RKO (cell line): ENCODE measurements at places on chromosomes 5 and 9.

- no peak for DNase-seq
Measured at GRCh38 chr5:73655521-73656160, 29.6 kb downstream of the ARHGEF28 start.

DNA sequence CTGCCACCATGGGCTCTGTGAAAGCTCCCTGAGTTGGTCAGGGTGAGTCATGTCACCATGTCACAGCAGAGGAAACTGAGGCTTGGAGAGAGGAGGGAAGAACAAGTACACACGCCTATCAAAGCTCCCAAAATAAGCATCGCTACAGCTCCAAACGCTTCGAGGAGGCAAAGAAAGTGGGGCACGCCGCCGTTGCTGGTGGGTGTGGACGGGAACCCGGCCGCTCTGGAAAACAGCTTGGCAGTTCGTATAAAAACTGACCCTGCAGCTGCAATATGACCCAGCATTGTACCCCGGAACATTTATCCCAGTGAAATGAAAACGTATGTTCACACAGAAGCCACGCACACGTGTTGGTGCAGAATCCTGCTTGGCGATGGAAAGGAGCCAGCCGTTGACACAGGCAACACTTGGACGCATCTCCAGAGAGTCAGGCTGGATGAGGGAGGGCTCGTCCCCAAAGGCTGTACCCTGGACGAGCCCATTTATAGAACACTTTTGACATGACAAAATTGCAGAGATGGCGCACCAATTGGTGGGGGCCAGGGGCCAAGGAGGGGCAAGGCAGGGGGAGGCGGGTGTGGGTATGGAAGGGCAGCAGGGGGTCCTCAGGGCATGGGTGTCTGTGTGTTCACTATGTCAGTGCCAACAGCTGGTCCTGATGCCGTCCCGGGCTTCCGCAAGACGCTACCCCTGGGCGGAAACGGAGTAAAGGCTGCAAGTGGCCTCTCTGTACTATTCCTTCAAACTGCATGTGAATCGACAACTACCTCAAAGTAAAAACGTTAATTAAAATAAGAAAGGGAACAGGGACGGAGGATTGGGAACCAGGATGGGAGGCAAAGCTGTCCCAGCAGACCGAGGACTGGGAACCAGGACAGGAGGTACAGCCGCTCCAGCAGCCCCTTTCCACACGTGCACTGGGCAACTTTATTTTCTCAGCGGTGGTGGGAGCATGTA lies 173.0 kb downstream of the OLFM1 start:
- no peak for DNase-seq

- no peak for DNase-seq
Measured at GRCh38 chr9:32427111-32427873, 42.8 kb downstream of the ACO1 start.

- no peak for DNase-seq
Measured at GRCh38 chr5:109697339-109697738, 7.6 kb downstream of the MAN2A1 start.

DNA sequence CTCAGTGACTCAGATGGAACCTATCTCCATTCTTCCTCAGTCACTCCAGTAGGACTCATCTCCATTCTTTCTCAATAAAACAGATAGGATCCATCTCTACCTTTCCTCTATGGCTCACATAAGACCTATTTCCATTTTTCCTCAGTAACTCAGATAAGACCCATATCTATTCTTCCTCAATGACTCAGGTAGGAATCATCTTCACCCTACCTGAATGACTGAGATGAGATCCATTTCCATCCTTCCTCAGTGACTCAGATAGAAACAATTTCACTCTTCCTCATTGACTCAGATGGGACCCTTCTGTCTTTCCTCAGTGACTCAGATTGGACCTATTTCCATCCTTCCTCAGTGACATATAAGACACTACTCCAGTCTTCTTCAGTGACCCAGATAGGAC lies 165.1 kb downstream of the FBXO4 start:
- DNase-seq: no peak

DNA sequence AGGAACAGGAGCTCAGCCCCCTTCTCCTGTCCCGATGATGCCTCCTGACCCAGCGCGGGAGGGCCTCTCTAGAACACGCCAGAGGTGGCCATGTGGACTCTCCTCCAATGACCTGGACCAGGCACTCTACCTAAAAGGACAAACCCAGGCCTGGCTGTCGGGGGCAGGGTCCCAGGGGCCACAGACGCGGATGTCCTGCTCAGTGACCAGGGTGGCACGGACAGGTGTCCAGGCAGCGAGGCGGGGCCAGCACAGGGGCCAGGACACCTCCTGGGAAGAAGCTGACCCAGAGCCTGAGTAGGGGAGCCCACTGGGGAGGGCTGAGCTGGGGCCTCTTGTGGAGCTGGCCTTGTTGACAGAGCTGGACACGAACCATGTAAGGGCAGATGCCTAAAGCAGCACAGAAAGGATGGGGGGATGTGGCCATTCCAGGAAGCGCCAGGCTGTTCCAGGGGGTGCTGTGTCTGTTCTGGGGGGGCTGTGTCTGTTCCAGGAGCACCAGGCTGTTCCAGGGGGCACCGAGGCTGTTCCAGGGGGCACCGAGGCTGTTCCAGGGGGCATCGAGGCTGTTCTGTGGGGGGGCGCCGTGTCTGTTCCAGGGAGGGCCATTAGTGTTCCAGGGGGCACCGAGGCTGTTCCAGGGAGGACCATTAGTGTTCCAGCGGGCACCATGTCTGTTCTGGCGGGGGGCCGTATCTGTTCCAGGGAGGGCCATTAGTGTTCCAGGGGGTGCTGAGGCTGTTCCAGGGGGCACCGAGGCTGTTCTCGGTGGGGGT lies 30.5 kb downstream of the EXD3 start:
- DNase-seq: no peak

DNA sequence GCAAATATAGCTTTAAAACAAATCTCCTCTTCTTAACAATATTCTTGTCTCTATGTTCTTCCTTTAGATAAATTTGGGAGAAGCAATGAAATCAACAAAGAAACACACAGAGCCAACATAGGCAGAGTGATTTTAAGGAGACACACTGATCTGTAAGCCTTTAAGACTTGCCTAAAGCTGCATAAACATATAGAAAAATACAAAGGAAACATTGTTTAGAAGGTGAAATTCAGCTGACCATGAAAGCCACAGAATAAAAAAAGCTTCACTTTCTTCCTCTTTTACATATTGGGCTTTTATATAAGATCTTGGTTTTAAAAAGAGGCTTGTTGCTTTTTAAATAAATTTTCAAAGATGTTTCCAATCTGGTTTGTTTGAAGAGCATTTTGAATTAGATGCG lies 1277.5 kb downstream of the EFNA5 start:
- DNase-seq: no peak

DNA sequence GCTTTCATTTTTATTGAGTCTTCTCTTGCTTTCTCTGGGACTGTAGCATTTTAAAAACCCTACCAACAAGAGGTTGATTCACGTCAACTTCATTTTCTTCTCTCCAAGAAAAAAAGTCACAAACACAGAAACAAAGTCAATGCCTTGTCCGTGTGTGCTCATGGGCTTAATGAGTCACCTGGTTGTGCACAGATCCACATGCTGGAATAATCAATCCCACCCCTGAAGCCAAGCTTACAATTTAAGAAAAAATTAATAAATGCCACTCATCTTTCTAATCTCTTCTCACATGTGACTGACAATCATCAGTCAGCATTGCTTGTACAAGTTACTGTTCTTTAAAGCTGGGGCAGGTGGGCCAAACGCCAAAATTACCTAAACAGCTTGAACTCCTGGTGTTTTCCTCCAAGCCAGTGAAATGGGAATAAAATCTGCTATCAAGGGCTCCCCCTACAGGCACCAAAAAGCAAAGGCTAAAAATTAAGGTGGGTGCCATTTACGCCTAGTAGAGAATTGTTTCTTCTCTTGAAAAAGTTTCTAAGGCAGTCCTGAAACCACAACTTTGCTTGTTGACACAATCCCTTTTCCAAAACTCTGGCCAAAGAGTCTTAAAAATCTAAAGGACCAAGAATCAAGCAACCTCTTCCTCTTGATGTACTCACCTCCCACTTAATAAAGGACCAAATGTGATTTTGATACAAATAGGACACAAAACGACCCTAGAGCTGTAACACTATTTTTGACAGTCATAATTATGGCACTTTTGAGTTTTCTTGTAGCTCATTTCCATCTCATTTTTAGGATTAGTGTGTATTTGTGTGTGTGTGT lies 21.3 kb downstream of the TRMO start:
- peak; percentile 68 for DNase-seq

- no peak for DNase-seq
Measured at GRCh38 chr5:54296386-54296785, 14.0 kb downstream of the ARL15 start.

GRCh38 chr5:147156012-147156411 lies 78.8 kb upstream of the STK32A start:
- DNase-seq: no peak

GRCh38 chr9:86387376-86387775 lies 33.2 kb upstream of the TUT7 start:
- DNase-seq: no peak

GRCh38 chr5:88398316-88398715 lies 129.7 kb upstream of the TMEM161B start:
- no peak for DNase-seq

GRCh38 chr5:17696627-17697026 lies 62.4 kb downstream of the TAF11L14 start:
- DNase-seq: no peak

DNA sequence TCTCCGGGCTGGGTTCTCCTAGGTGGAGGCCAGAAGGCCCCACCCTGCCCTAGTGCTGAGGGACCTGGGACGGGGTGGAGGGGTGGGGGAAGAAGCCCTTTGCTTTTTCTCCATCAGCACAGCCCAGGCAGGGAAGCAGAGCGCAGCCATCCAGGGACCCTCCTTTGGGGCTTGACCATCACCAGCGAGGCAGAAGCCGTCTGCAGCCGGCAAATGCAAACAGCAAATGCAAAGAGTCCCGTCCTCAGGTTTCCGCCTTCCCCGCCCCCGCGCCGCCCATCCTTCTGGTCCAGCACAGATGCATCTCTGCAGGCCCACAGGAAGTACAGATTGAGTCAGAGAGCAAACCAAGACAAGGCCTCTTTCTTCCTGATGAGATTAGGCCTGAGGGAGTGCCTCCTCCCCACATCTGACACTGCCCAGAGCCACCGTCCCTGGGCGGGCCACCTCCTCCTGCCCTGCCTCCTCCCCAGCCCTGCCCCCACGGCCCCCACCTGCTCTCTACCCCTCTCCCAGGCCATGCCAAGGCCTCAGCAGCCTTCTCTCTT lies 23.4 kb downstream of the CORO2A start:
- DNase-seq: no peak

DNA sequence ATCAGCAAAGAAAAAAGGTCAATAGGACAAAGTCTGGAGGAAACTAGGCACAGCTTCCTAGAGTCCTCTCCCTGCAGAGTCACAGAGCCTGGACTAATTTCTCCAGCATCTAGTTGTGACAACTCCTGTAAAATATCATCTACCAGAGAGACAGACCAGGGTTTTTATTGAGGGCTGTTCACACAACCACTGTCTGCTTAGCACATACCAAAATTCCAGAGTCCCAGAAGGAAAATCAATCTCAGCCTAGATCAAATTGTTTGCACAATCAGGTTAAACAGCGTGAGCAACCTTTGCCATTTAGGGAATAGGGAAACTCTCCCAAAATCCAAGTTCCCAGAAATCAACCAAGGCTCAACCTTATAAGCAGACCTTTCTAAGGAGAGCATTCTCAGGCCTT lies 190.3 kb downstream of the SYK start:
- no peak for DNase-seq

DNA sequence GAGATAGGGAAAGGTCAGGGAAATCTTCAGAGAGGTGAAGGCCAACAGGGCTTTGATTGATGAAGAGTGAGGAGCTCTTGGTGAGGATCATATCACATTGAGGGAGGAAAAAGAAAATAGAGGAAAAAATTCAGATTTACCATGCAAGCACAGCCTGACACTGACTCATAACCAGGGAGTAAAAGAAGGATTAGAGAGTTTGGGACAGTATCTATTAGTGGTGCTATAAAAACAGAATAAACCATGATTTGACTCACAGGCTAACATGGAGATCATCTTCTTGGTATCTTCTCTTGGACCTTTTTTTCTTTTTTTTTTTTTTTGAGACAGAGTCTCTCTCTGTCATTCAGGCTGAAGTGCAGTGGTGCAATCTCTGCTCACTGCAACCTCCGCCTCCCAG lies 44.4 kb downstream of the MUSK start:
- no peak for DNase-seq

GRCh38 chr9:11457825-11458790 lies 845.3 kb upstream of the PTPRD start:
- no peak for DNase-seq

DNA sequence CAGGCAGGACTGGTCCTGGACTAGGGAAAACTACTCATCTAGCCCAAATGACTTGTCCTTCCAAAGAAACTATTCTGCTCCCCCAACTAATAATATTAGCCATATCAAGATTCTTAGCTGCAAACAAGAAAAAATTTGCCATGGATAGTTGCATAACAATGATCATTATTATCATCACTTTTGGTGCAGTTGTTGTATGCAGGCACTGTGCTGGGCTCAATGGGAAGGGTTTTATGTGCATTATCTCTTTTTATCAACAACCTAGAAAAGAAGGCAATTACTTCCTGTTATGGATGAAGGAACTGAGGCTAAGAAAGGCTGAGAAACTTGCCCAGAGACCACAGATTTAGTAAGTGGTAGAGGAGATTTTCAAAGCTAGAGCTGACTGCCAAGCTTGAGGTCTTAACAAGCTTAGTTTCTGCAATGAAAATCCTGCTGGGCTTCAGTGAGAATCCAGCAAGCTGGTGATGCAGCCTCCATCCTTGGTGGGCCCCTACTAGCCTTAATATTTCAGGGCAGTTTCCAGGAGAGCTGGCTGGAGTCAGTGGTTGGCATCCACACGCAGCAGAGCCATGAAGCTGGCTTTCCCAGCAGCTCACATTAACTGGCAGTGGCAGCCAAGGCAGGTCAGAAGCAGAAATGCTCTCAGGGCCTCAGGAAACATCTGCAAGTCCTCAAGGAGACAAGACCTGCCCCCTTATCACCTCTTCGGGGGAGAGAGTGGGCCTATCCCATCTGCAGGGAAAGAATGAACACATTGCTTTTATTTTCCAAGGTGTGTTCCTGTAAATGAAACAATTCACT lies 20.5 kb upstream of the MEGF9 start:
- no peak for DNase-seq

DNA sequence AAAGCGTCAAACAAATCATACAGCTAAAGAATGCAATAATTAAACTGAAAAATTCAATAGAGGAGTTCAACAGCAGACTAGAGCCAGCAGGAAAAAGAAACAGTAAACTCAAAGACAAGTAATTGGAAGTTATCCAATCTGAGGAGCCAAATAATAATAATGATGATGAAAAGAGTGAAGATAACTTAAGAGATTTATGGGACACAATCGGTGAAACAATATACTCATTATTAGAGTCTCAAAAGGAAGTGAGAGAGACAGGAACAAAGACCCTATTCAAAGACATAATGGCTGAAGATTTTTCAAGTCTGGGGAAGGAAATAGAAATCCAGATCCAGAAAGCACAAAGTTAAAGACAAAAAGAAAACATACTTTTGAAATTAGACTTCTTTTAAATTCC lies 263.9 kb upstream of the NR4A3 start:
- no peak for DNase-seq
